ENCODE measurements at places on chromosomes 4 and X.
A peak's percentile ranks its signal among the peaks of the same experiment; 100 is the strongest.

DNA sequence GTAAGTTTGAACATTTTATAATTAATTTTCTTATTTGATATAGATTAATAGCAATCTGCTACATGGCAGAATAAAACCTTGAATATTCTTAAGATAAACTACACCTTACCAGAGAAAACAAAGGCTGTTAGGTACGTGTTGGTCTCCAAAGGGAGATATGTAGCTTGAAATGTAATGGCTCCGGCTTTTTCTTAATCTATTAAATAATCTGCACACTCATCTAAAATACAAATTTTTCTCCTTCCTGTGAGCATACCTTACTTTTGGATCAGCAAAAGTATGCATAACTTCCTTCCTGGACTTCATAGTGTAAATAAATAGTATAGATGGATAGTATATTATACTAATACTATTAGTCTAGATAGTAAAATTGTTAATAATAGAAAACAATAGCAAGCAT, 141.3 kb downstream of the JADE1 start:
- no peak for DNase-seq

DNA sequence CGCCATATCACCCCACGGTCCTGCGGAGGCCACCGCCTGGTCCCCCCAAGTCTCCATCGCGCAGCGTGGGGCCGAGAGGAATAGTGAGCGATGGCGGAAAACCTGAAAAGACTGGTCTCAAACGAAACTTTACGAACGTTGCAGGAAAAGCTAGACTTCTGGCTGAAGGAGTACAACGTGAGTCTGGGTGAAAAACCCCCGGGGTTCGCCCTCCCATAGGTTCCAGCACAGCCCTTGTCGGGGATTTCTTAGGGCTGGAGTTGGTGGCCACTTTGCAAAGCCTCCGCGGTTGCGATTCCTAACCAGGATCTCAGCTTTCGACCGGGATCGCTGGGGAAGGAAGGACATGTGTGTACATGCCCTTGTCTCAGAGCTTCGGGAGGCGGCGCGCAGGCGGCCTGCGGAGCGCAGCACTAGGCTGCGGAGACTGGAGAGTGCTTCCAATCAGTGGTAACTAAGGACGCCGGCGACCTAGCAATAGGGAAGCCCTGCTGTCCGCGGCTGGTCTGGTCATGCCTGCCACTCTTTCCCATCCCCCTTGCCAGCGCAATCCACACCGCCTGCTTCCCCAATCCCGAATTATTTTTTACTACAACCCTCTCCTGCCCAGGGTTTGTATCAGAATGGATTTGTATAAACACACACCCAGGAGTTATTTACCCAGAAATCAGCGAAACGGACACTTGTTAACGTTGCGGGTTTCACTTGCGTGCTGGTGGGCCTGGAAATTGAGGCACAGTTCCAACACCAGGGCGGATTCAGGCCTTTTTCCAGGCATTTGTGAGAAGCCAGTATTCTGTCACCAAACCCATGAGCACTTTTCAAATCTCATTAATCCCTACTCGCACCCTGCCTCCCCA, 741 bp downstream of the SPATA18 start:
- peak; percentile 76 for DNase-seq

- peak; percentile 60 for DNase-seq
Measured at GRCh38 chrX:153765138-153766079, 1.4 kb downstream of the PLXNB3 start.

GRCh38 chr4:83334425-83335241, at the start of gene HPSE:
TSS of gene HPSE (minus strand) at chr4:83334848. CDS start at chr4:83334782, 66 bp downstream.
- DNase-seq = peak; percentile 74

DNA sequence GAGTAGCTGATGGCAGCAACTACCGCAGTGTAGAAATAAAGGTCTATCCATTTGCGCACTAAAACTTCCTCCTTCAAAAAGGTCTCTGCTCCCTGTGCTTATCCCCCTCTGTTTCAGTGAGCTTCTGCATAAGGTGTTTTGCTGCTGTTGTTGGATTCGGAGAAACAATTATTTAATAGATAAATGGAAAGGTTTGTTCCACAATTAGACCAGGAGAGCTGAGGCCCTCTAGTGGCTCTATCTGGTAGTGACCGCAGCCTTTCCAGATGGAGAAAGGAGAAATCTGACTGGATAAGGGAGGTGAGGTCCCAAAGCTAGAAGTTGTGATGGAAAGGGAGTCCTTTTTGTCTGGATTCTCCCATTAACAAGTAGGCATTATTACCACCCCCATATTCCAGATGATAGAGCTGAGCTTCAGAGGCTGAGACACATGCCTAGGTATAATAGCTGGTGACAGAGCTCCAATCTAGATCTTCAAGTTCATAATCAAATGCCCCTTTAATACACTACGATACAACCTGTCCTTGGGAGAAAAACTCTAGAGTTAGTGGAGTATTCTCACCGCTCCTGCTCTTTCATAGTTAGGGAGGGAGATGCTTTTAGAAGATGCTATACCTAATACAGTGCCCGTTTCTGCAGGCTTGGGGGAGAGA, 5.1 kb upstream of the GABRQ start:
- no peak for DNase-seq

GRCh38 chrX:22542641-22543040, 269.9 kb downstream of the CBLL2 start:
- no peak for DNase-seq

DNA sequence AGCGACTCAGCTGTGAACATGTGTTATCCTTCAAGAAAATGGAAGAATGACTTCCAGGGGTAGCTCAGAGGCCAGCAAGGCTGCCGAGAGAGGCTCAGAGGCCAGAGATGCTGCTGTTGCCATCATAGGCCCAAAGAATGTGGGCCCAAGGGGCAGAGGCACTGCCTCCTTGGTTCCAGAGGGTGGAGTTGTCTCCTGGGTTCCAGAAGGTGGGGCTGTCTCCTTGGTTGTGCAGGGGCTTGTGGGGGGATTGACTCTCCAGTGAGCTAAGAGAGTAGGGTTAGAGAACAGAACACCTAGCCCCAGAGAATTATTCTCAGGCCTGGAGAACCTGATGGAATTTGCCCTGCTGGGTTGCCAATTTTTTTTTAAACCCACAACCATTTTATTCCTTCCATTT, 62.6 kb downstream of the DGKK start:
- no peak for DNase-seq

- no peak for DNase-seq
Measured at GRCh38 chrX:13167481-13168231, 123.2 kb upstream of the FAM9C start.

GRCh38 chrX:25941087-25941486, 197.1 kb upstream of the MAGEB18 start:
- DNase-seq = no peak

DNA sequence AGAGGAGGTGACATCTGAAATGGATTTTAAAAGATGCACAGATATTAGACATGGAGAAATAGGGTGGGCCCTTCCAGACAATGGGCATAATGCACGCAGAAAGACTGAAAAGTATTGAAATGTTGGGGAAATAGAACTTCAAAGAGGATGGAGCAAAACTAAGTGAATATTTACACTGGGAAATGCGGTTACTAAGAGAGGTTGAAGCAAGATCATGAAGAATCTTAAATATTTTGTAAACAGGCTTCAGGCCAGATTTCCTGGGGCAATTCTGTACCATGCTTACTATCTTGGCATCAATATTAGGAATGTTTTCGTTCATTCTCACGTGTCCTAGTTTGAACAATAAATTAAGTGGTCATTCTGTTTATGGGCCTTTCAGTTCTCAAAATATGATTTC, 216.3 kb downstream of the ADAMTS3 start:
- DNase-seq = no peak

GRCh38 chrX:85024044-85024443, 20.4 kb downstream of the APOOL start:
- no peak for DNase-seq

- DNase-seq = no peak
Measured at GRCh38 chr4:112513971-112514646, 1.9 kb downstream of the NEUROG2 start.

DNA sequence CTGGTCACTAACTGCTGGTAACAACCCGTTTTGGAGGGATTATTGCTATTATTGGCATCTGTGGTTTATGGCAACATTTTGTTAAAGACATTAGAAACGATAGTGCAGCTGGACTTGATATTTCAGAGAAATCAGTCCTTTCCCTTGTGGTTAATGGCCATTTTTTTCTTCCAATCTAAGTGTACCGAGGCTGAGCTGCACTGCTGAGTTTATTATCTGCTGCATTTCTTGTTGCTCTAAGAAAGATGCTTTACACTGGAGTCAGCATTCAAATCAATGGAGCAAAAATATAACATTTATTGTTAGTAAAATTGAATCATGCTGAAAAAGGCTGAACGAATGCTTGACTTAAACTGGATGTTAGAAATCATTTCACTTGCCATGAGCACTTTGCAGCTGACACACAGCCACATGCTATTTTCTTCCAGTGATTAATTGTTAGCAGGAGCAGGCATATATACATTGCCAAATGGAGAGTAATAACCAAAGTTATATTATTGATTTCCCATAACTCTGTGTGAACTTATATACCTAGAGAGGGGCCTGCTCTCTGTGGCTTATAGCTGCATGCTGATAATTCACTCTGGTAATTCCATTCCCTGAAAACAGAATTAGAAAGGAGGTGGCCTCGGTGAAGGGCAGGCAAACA, 66.5 kb upstream of the TTC29 start:
- DNase-seq = no peak

DNA sequence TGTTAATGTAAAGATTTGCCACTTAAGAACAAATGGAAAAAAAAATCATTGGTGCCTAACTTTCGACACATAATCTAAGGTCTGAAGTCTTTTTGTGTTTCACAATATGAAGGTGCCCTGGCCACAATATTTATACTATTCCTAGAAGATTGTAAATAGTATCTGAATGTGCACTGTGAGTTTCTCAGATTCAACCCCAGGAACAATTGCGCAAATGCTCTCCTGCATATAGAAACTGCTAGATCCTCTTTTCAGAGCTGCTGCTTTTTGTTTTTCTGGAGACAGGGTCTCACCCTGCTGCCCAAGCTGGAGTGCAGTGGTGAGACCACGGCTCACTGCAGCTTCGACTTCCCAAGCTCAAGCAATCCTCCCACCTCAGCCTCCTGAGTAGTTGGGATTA, 480.1 kb upstream of the FTHL17 start:
- DNase-seq = no peak

DNA sequence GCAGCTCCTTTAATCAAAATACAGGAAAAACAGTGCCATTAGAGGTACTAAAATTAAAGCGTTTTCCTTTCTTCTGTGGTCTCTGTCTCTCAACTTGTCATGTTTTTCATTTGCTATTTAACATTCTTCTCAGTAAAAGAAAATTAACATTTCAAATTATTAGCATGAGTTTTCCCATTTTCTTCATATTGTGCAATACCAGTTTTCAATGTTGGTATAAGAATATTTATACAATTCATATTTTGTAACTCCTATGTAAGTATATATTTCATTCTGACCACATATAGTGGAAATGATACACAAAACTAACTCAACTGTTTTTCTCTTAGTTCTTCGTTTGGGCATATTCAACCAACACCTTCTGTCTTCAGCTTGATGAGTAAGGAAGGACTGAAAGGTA, 308.3 kb downstream of the HS3ST1 start:
- DNase-seq = no peak

- DNase-seq = no peak
Measured at GRCh38 chr4:93066749-93067148, 761.8 kb upstream of the ATOH1 start.

GRCh38 chr4:953574-953915, 19.8 kb downstream of the DGKQ start:
- no peak for DNase-seq

DNA sequence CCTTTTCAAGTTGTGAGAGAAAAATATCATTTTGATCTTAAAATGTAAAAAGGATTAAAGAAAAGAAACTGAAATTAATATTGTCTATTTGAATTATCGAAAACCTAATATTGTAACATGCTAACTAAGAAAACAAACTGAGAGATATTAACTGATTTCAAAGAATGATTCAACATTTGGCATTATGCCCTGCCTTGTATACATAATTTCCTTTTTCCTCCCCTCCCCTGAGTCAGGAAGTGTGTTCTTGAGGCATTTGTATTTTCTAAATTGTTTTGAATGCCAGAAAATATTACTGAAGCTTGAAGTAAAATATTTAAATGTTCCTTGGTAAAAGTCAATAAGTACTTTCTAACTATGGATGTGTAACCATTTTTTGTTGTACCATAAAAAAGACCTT, 49.4 kb downstream of the RPS6KA3 start:
- DNase-seq = no peak
